ENCODE measurements at places on chromosomes 7 and 10.

DNA sequence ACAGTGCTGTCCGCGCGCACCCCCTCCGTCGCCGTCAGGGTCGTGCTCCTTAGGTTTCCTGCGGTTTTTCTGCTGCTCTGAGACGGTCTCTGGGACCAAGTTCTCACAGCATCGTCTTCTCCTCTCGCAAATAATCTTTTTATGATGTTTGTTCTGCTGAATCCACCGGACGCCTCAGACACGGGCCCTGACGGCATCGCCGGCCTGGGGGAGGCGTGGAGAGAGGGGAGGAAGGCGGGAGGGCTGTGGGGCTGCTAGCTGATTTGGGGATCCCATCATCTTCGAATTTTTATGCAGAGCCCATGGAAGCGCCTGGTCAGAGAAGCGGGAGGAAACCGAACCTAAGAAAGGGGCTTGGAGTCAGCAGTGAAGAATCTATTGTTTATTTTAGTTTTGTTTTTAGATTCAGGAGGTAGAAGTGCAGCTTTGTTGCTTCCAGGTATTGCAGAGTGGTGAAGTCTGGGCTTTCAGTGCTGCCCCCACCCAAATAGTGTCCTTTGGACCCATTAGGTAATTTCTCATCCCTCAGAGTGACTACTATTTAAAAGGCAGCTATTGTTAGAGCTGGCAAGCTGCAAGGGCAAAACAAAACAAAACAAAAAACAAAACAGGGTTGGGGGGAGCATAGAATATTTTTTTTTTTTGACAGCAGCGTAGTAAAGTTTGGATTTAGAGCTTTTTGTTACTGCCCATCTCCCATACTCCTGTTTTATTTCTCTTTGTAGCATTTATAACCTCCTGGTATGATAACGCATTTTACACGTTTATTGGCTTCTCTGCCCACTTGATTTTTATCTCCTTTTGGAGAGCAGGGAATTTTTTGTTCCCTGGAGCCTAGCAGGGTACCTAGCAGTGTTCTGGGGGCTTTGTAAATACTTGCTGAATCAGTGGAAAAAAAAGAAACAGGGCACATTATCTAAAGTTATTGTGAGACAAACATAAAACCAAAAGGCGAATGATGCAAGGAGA lies 92.6 kb downstream of the SPAG6 start:
- DNase-seq = no peak

GRCh38 chr10:87670586-87670985 lies 10.9 kb downstream of the PAPSS2 start:
- DNase-seq = no peak

GRCh38 chr10:70405037-70405824 lies 1.3 kb downstream of the EIF4EBP2 start:
- no peak for DNase-seq

DNA sequence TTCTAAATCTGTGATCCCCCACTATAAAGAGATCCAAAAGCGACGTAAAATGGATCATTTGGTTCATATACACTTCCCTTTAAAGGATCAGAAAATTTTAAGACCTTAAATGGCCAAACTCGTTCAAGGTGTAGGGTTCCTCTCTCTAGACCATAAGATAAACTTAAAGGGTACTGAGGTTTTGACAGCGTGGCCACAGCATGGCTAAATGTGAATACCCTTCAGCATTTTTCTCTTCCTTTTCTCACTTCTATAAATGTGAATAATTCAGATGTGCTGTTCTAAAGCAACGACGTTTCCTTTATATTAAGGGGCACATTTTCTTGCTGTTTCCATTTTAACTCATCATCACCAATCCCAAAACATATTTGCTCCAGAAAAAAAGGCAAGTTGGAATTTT lies 5.2 kb downstream of the ZCWPW1 start:
- DNase-seq = no peak

GRCh38 chr7:27967639-27968038 lies 213.0 kb downstream of the JAZF1 start:
- no peak for DNase-seq

GRCh38 chr7:120138497-120138896 lies 134.5 kb upstream of the KCND2 start:
- no peak for DNase-seq

GRCh38 chr10:112412696-112413095 lies 34.0 kb downstream of the ZDHHC6 start:
- no peak for DNase-seq

- DNase-seq = no peak
Observed at GRCh38 chr7:84913731-84914130, 273.1 kb downstream of the SEMA3D start.

GRCh38 chr7:4820405-4820966 lies 41.3 kb downstream of the PAPOLB start:
- no peak for DNase-seq

- no peak for DNase-seq
Observed at GRCh38 chr10:96745950-96746349, 25.6 kb upstream of the PIK3AP1 start.

- DNase-seq = no peak
Observed at GRCh38 chr10:117112220-117112619, 25.9 kb downstream of the VAX1 start.

DNA sequence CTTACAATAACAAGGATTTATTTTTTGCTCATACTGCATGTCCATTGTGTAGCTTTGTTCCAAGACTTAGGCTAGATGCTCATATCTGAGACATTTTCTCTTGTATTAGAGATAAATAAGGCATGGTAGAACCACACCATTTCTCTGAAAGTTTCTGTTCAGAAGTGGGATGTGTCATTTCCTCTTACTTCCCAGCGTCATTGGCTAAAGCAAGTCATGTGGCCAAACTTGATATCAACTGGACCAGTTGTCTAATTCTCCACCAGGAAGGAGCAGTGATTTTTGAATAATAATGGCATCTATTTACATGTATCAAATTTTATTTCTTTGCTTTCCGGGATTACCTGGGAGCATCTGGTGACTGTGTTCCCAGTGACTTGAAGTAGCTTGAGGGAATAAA lies 38.3 kb downstream of the AHCYL2 start:
- no peak for DNase-seq

DNA sequence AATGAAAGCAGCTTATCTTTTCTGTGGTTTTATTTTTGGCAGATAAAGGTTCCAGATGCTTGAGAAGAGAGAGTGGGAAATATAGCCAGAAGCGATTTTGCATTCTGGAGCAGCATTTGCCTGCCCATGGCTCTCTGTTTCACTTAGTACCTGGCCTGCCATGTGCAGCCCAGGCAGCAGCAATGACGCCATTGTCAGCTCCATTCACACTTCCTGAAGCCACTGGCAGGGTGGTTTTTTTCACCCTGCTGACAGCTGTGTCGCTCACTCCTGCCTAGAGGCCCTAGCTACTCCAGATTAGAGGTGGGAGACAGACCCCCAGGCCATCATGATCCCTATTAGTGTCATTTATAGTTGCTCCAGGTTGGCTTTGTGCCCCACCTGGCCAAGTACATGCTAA lies 30.1 kb upstream of the NEUROD6 start:
- no peak for DNase-seq

DNA sequence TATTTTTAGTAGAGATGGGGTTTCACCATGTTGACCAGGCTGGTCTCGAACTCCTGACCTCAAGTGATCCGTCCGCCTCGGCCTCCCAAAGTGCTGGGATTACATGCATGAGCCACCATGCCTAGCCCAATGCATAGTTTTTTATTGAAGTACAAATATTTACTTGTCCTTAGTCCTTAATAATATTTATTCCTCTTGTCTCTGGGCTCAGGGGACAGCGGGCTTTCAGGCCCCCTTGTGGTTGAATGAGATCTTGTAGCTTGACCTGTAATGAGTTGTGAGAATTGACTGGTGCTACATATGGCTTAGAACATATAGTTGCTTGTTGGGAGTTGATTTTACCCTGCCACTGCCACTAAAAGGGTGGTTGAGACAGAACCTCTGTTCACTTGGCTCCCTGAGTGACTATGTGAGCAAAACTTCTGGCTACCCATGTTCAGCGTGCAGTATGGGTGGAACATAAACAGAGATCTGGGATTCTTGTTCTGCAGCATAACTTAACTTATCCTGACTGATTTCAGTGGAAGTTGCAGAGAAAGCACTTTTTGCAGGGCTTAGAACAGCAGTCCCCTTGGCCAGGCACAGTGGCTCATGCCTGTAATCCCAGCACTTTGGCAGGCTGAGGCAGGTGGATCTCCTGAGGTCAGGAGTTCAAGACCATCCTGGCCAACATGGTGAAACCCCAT lies 14.9 kb downstream of the CCL26 start:
- no peak for DNase-seq

GRCh38 chr7:139071680-139072079 lies 35.8 kb upstream of the ZC3HAV1L start:
- DNase-seq = no peak

DNA sequence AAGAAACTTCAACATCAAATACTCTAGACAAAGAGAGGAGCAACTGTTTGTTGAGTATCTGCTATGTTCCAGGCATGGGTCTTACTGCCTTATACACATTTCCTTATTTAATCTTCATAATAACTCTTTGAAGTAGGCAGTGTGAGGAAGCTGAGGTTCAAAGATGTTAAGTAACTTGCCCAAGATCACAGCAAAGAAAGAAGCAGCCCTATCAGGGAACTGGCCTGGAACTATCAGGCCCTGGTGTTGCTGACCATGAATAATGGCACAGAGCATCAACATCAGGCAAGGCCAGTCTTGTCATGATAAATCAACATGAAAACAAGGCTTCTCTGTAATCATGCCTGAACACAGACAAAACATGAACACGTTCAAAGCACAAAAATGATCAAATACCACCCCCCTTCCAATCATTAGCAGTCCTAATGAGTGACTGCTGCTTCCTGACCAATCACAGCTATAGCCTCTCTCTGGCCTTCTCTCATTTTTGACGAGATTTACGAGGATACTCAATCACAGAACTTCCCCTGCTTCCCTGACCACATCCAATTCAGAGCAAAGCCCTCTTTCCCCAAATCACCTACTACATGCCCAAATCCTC lies 2.3 kb downstream of the GSDME start:
- DNase-seq = no peak

- DNase-seq = no peak
Observed at GRCh38 chr10:99276848-99277486, 41.3 kb upstream of the HPSE2 start.

GRCh38 chr10:114902151-114902550 lies 35.8 kb upstream of the TRUB1 start:
- no peak for DNase-seq

DNA sequence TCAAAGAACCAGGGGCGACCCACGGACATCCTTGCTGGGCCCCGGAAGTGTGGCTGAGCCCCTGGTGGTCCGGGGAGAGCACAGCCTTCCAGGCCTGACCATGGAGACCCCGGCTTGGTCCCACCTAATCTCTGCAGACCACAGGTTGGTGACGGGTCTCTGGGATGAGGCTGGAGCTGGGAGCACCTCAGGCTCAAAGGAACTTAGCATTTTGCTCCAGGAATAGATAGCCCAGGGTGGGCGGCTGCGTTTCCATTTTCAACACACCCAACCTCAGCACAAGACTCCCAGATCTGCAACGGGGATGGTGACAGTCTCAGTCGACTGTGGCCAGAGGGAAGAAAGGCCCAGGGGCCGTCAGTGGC lies 58.5 kb downstream of the FOXL3 start:
- no peak for DNase-seq

DNA sequence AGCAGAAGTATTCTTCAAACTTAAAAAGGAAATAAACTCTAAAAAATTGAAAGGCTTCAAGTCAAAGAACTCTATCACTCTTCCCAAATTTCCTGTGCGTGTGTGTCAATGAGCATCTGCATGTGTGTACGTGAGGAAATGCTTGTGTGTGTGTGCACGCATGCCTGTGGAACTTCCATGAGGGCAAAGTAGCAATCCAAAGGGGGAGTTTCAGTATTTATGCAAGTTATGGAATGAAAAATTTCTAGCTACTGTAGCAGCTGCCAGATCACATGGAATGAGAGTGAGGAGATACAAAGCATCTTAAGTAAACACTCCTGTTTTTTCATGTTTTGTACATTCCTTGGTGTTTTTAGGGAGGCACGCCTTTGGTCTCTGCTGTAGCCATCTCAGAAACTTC lies 152.6 kb downstream of the RAPGEF5 start:
- no peak for DNase-seq

DNA sequence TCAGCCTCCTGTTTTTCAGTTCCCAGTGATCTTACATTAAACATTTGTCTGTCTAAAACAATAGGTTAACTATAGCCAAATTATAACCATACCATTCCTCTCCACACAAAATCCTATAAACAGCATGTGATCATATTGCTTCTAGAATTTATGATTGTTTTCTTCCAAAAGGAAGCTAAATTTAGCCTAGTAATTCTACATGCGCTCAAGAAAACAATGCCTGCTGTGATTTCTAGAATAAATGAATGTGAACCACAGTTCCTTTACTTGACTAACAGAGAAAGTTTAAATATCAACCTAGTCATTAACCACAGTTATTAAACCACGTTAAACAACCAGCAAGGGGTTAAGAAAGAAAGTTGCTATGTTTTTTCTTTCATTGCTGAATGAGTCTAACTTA lies 26.4 kb downstream of the MET start:
- DNase-seq = no peak

- no peak for DNase-seq
Observed at GRCh38 chr10:48511875-48512231, 93.0 kb downstream of the ARHGAP22 start.

- DNase-seq = no peak
Observed at GRCh38 chr10:118903251-118903650, 126.3 kb upstream of the NANOS1 start.

DNA sequence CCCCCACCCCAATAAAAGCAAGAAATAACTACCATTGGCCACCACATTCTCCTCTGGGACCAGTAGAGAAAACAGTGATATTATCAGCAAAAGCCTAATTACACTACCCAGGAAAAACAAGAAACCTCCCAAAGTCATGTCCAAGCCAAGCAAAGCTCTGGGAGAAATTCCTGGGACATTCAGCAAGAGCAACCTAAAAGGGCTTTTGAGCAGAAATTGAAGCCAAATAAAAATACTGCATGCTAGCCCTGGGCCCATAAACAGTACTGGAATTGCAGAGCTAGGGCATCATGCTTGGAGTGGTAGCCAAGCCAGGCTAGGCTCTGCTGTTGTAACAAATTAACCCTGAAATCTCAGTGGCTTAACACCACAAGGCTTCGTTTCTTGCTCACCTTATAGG lies 347.9 kb downstream of the LRMDA start:
- DNase-seq = no peak

GRCh38 chr7:45921699-45922519 lies 837 bp upstream of the IGFBP3 start:
- no peak for DNase-seq

GRCh38 chr10:93462371-93462770 lies 19.8 kb downstream of the MYOF start:
- no peak for DNase-seq

- DNase-seq = no peak
Observed at GRCh38 chr10:4704034-4704545, 121.9 kb upstream of the AKR1E2 start.

GRCh38 chr7:138974675-138975292 lies 6.4 kb downstream of the KIAA1549 start:
- no peak for DNase-seq

GRCh38 chr7:101378751-101379174 lies 16.1 kb downstream of the COL26A1 start:
- DNase-seq = no peak

- DNase-seq = no peak
Observed at GRCh38 chr7:132154695-132155471, 421.4 kb downstream of the PLXNA4 start.

GRCh38 chr10:9670911-9671310 lies 1346.8 kb upstream of the CELF2 start:
- no peak for DNase-seq

GRCh38 chr10:82266438-82266837 lies 391.4 kb downstream of the NRG3 start:
- no peak for DNase-seq

- DNase-seq = no peak
Observed at GRCh38 chr7:18166002-18166401, 138.4 kb upstream of the PRPS1L1 start.

GRCh38 chr7:43302211-43302711 lies 189.8 kb downstream of the HECW1 start:
- no peak for DNase-seq

All from stimulated activated naive CD4-positive, alpha-beta T cell (primary cell).